ENCODE measurements at places on chromosomes 2 and 18.

GRCh38 chr2:47072728-47073191 lies 82.3 kb downstream of the STPG4 start:
- DNase-seq: no peak

GRCh38 chr2:183709829-183710228 lies 585.6 kb downstream of the NUP35 start:
- DNase-seq: no peak

GRCh38 chr18:55387139-55387984 lies 200.6 kb downstream of the TCF4 start:
- no peak for DNase-seq

DNA sequence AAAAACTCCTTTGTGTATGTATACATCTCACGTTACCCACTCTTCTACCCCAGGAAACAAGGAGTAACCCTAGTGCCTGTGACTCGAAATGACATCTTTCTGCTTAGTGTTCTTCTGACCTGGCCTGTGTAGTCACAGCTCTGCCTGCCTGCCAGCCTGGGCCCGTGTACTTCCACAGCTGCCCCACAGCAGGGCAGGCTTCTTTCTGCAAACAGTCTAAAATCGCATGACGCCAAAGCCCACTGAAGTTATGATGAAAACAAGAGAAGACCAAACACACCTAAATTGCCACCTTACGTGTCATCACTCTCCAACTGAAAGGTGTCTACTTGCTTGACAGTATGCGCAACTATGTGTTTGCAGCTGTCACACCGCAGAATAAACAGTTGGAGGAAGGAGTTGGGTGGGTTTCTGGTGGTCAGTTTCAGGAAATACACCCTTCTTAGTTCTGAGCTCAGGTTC lies 1.5 kb downstream of the GAREM1 start:
- DNase-seq: peak; percentile 32

DNA sequence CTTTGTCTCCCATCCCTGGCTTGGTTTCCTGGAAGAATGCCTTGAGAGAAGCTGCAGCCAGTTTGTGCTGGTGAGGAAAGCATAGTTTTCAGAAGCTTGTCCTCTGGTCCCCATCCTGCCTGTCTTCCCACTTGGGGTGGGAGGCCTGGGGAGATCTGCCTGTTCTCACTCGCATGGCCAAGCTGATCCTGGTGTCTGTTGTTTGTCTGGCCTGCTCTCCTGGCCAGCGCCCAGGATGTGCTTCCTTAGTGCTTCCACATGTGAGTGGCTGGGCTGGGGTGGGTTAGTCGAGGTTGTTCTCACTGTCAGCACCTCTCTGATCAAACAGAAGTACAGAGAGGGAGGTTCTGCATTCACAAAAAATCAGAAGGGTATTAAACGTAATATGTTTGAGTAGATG lies 49.5 kb downstream of the PTPRM start:
- peak; percentile 54 for DNase-seq

GRCh38 chr2:99425022-99425421 lies 64.8 kb downstream of the REV1 start:
- DNase-seq: peak; percentile 93

Data from fibroblast of lung (primary cell).